Prostate gland (tissue), 2 donors: ENCODE measurements at places on chromosomes 5 and 9. TPM values are rescaled to one million over a fixed set of nuclear protein-coding genes. Genes with fewer than 3 reads are reported as not detected.

- DNase-seq, result no peak
Observed at GRCh38 chr5:8290721-8291120, 421.8 kb downstream of the MTRR start.

GRCh38 chr9:31388660-31389059 is 995.8 kb upstream of the ACO1 start:
- DNase-seq, result no peak

GRCh38 chr5:116883875-116884274 is 309.3 kb upstream of the SEMA6A start:
- DNase-seq, result no peak

GRCh38 chr9:100063185-100063584 is 35.6 kb downstream of the ERP44 start:
- DNase-seq, result no peak

GRCh38 chr5:95870105-95870672 is 47.7 kb upstream of the GLRX start:
- DNase-seq, result no peak

DNA sequence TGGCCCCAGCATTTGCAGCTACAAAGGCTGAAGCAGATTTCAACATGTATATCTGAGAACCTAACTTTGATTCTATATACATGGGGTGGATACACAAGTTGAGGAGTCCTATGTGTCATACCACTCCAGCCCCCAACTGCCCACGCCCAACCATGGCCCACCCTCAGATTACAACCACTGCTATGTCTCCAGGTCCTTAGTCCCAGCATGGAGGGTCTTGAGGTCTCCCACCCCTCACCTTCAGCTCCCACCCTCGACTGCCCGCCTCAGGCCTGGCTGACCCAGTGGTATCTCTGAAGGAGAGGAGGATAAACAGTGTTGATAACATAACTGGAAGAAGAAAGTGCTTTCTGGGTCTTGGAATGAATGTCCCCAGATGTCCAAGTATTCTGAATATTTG is 8.2 kb downstream of the SOWAHA start:
- no peak for DNase-seq

DNA sequence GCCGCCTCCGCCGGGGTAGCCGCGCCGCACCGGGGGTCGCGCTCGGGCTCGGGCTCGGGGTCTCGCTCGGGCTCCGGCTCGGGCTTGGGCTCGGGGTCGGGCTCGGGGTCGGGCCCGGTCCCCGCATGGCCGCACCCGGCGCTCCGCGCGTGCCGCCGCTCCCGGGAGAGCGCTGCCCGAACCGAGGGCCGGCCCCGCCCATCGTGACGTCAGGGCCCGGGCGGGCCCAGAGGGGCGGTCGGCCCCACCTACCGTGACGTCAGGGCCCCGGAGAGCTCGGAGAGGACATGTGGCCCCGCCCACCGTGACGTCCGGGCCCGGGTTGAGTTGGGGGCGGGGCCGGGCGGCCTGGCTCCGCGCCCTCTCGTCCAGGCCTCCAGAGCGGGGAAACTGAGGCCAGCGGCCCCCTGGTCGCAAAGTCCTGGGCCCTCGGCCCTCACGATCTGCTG is at the start of gene NSMF:
Gene NSMF (minus strand): TSS at position 183 of the 449 bp plus-strand sequence. CDS start 232 bp downstream, outside the sequence.
- DNase-seq, result peak; percentile 95

- no peak for DNase-seq
Observed at GRCh38 chr5:6820851-6821479, 107.7 kb downstream of the TENT4A start.

DNA sequence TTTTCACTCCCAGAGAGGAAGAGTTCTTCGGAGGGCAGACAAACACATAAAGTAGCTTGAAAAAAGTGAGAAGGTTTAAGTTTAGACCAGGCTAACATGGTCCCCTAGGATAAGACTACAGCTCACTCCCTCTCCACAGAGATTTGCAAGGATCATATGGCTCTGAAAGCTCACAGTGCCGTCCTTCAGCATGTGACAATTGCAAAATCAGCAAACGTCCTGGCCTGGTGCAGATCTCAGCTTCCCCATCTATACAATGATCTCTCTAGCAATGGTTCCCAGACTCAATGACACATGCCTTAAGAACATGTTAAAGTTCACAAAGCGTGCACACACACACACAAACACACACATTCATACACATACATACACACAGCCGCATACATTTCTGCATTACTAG is 327.6 kb downstream of the ACTL7B start:
- no peak for DNase-seq

- no peak for DNase-seq
Observed at GRCh38 chr5:159030357-159030756, 69.4 kb downstream of the EBF1 start.

DNA sequence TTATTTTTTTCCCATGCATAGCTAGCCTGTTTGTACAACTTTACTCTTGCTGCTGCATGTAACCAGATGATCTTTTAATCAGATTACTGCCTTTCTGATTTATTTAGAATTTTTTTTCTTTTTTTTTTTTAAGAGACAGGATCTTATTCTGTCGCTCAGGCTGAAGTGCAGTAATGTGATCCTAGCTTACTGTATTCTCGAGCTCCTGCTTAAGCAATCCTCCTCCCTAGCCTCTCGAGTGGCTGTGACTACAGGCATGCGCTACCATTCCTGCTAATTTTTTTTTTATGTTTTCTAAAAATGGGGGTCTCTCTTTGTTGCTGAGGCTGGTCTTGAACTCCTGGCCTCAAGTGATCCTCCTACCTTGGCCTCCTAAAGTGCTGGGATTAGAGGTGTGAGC is 9.6 kb downstream of the DCP2 start:
- no peak for DNase-seq

DNA sequence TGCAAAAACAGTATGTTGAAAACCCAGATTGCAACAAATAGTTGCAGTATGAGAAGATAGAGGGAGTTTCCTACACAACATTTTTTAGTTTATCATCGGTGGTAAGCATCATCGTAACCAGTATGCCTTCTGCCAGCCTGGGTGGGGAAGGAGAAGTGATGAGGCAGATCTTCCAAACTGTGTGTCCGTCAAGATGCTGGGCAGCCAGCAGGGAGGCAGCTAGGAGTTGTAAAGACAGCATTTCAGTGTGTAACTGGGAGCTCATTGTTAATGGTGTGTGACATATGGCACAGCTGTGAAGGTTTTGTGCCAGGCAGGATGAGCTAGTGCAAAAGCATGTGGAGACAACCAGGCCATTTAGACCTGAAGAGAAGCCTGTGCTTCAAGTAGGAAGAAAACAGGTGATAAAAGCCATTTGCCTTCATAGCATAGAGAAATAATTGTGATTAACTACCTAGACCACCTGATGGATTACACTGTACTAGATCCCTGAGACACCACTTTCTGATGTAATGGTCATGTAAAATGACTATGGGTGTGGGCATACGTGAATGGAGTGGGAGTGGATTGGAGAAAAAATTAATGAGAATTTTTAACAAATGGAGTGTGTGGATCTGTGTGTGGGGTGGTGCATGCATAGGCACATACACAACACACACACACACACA is 347.0 kb upstream of the ADAMTSL1 start:
- DNase-seq, result no peak

DNA sequence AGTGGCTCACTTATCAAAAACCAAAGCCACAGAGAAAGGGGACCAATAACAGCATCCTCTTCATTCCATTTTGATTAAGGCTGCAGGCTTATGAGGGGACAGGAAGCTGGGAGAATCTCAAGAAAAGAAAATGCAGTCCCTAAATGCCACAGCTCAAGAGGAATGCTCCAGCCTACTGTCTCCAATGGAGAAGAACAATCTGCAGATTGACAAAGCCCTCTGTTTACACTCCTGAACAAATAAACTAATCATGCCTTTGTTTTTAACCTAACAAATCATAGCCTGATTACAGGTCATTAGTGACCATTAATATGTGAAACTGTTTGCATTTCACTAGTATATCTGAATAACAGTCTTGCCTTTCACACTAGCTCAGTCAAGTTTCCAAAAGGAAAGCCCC is 26.5 kb downstream of the PPP2R2B start:
- no peak for DNase-seq

- DNase-seq, result no peak
Observed at GRCh38 chr5:67431191-67431590, 234.6 kb upstream of the CD180 start.

- no peak for DNase-seq
Observed at GRCh38 chr5:81020478-81021167, 60.5 kb downstream of the RASGRF2 start.

GRCh38 chr9:92550765-92551164 is 15.0 kb upstream of the ECM2 start:
- DNase-seq, result no peak

- DNase-seq, result no peak
Observed at GRCh38 chr5:135085936-135086725, 52.1 kb upstream of the PITX1 start.

DNA sequence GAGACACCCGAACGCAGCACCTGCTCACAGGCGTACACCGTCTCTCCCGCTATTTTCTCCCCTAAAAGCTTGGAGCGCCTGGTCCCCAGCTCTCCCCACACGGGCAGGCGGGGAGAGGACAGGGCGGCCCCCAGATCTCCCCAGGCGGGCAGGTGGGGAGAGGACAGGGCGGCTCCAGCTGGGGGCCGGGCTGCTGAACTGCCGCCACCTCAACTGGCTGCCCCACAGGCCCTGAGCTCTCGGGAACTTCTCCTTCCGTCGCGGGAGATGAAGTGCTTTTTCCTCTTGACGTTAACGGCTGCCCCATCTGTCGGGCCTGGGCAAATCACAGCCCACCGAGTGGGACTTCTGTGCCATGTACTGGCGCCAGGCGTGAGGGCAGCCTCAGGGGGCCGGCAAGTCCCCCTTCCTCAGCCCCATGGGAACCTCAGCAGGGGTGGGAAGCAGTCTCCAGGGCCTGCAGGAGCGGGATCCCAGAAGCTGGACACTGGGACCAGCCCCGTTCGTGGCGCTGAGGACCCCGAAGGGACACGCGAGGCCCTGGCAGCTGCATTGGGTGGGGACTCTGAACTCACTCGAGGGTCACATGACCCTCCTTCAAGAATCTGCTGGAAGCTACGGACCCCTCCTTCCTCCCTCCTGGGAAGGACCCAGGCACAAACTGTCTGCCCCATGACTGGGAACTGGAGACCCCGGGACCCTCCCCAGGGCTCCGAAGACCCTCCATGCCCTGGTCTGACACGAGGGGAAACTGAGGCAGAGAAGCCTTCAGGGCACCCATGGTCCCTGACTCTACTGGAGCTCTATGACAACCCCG is 5.7 kb upstream of the EGFL7 start:
- no peak for DNase-seq

DNA sequence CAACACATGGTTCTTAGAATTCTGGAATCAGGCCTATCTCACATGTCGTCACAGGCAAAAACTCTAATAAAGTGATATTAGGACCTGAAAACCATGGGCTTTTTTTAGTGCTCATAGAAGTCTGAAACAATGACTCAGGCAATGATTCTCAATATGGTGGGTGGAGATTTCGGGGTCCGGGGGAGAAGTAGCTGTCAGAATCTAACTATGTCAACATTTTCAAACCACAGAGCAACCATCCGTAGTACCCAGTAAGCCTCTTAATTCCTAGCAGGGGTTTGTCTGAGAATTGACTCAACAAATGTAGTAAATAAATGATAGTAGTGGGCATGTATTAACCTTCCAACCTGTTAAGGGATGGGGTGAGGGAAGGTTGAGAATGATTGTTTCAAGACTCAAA is 2.6 kb downstream of the AMACR start:
- DNase-seq, result no peak

- no peak for DNase-seq
Observed at GRCh38 chr5:128669803-128670202, 131.8 kb upstream of the FBN2 start.

- no peak for DNase-seq
Observed at GRCh38 chr5:53013857-53014256, 24.7 kb downstream of the ITGA2 start.

DNA sequence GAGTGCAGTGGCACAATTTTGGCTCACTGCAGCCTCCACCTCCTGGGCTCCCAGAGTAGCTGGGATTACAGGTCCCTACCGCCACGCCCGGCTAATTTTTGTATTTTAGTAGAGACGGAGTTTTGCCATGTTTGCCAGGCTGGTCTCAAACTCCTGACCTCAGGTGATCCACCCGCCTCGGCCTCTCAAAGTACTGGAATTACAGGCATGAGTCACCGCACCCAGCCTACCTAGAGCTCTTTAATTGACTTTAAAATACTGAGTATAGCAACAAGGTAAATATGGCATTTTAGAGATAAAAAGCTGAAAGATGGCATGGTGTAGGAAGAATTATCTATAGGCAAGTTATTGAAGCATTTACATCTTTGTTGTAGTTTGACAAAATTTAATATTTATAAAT is 21.0 kb downstream of the APC start:
- DNase-seq, result no peak

DNA sequence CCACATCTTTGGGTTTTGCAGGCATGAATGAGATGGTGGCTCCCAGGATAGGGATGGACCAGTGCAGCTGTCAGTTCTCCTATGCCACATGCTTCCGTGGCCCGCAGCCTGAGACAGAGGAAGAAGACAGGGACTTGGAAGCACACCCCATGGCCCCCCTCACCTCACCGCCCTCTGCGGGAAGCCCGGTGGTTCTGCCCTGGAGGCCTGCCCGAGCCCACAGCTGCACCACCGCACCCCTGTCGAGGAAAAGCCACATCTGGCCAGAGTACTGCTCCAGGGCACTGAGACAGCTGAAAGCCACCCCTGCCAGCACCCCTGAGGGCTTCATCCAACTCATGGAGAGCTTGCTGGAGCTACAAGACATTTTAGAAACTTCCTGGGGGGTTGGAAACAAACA is 7.6 kb upstream of the TRMT10B start:
- no peak for DNase-seq

DNA sequence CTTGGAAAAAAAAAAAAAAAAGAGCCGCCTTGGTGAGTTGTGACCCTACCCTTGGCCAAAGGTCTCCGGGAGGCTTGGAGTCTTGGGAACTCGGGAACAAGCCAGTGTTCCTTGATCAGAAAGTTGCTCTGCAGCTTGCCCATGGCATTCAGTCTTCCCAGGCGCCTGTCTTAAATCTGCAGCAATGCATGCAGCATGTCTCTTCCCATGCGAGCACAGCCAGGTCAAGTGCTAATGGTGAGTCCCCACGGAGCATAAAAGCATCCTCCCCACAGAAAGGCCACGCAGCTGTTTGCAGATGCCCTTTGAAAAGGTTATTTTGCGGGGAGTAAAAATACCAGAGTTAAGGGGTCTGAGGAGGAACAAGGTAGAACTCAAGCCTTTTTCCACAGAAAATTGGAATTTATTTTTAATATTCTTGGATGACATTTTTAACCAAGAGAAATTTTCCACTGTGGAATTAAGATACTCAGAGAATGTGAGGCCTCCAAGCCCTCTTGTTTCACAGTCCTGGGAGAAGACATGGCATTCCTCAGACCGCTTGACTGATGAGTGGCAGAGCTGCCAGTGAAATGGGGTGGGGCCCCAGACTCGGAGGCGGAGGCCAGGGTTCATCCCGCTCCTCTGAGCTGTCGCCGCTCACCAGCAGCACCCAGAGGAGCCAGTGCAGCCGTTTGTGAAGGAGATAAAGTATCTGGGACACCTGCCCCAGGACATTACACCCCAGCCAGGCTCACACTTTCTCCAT is 81.6 kb downstream of the CYFIP2 start:
- no peak for DNase-seq

The EPB41L4B gene
- 15.1 TPM for total RNA-seq

The TTC16 gene
- total RNA-seq, result not detected

The EDIL3 gene
- total RNA-seq, result 5.5 TPM

The SAXO1 gene
- 6.1 TPM for total RNA-seq

The CATSPER3 gene
- not detected for total RNA-seq

The SUSD1 gene
- total RNA-seq, result 10.6 TPM

The SHC3 gene
- total RNA-seq, result 0.59 TPM

The PARP8 gene
- total RNA-seq, result 21.8 TPM

The BARX1 gene
- 3.7 TPM for total RNA-seq

The TEK gene
- total RNA-seq, result 5.5 TPM

The MZB1 gene
- total RNA-seq, result 4.3 TPM

The NEUROG1 gene
- total RNA-seq, result not detected

The ACOT12 gene
- total RNA-seq, result 1.0 TPM
